Right atrium auricular region (tissue), 2 donors: ENCODE measurements at places on chromosomes 6 and 20. TPM values are rescaled to one million over a fixed set of nuclear protein-coding genes. Genes with fewer than 3 reads are reported as not detected.
A peak's percentile ranks its signal among the peaks of the same experiment; 100 is the strongest.

The SLC17A3 gene
- total RNA-seq: not detected

The TENT5A gene
- total RNA-seq: 21.1 TPM

The KIAA0408 gene
- 1.8 TPM for total RNA-seq

The ZSCAN23 gene
- total RNA-seq: 0.59 TPM

The CCM2L gene
- 8.1 TPM for total RNA-seq

The SAMD3 gene
- 0.67 TPM for total RNA-seq

The NKX2-4 gene
- total RNA-seq: not detected

The TCF19 gene
- 1.6 TPM for total RNA-seq

The CGA gene
- not detected for total RNA-seq

The C20orf144 gene
- total RNA-seq: not detected

The TNF gene
- total RNA-seq: not detected

The GSTA3 gene
- not detected for total RNA-seq

GRCh38 chr6:39092124-39092523 lies 22.9 kb downstream of the SAYSD1 start:
- no peak for DNase-seq
- H3K27ac ChIP-seq: no peak overlapping the region
- H3K4me1 ChIP-seq: no peaks in the 10 kb centered on the region

DNA sequence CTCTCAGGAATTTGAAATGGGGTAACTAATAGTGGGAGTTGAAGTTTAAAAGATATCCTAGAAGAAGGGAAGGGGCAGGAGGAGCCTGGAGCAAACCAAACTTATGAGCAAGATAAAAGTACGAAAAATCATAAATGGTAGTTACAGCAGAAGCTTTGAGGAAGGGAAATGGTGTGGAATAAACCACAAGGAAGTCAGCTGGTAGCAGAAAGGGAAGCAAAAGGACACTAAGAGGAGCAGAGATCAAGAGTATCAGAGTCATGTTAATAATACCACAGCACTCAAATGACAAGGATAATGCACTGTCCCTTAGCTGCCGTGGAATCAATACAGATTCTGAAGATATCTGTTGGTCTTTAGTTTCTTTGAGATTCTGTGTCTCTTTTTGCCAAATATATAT lies 44.9 kb upstream of the CCDC28A start:
- no peaks in the 10 kb centered on the region for H3K27me3 ChIP-seq
- no peak overlapping the region for H3K27ac ChIP-seq
- H3K4me3 ChIP-seq: no peak overlapping the region
- no peaks in the 10 kb centered on the region for H3K4me1 ChIP-seq
- no peak for DNase-seq
- H3K36me3 ChIP-seq: no peaks in the 10 kb centered on the region

DNA sequence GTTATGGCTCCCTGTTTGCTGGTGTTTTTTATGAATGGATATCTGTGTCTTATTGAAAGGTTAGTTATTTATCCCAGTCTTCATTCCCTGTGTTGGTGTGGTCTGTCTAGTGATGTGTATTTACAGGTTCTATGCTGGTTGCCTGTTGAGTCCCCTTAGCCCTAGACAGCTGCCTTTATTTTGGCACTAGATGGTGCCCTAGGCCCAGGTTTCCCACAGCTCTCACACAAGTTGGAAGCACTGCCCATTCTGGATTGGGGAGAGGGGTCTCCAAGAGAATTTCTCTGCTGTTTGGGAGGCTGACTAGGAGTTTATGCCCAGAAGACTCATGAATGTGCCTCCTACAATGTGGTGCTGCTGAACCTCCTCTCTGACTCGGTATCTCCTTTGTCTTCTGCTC lies 12.4 kb downstream of the GRM1 start:
- H3K4me3 ChIP-seq: no peak overlapping the region
- H3K4me1 ChIP-seq: no peaks in the 10 kb centered on the region
- DNase-seq: no peak
- H3K27me3 ChIP-seq: no peaks in the 10 kb centered on the region

- no peak for DNase-seq
- no peaks in the 10 kb centered on the region for H3K36me3 ChIP-seq
- no peaks in the 10 kb centered on the region for H3K4me1 ChIP-seq
- H3K27ac ChIP-seq: no peak overlapping the region
These were observed 49.7 kb downstream of the THEMIS start for GRCh38 chr6:127851197-127851596.

GRCh38 chr6:117267054-117267347 lies 1.6 kb downstream of the VGLL2 start:
- H3K4me1 ChIP-seq: peaks cover 34% of the 10 kb centered on the region
- H3K27ac ChIP-seq: no peak overlapping the region
- peaks cover 56% of the 10 kb centered on the region for H3K27me3 ChIP-seq

- peak; percentile 83 for DNase-seq
- no peaks in the 10 kb centered on the region for H3K36me3 ChIP-seq
- H3K27ac ChIP-seq: peak overlapping the region; percentile 82
These were observed 394 bp downstream of the AKAP12 start for GRCh38 chr6:151240036-151240685.

GRCh38 chr6:3797231-3798054 lies 45.9 kb upstream of the PXDC1 start:
- no peak overlapping the region for H3K27ac ChIP-seq
- no peaks in the 10 kb centered on the region for H3K27me3 ChIP-seq
- DNase-seq: no peak
- H3K36me3 ChIP-seq: no peaks in the 10 kb centered on the region

DNA sequence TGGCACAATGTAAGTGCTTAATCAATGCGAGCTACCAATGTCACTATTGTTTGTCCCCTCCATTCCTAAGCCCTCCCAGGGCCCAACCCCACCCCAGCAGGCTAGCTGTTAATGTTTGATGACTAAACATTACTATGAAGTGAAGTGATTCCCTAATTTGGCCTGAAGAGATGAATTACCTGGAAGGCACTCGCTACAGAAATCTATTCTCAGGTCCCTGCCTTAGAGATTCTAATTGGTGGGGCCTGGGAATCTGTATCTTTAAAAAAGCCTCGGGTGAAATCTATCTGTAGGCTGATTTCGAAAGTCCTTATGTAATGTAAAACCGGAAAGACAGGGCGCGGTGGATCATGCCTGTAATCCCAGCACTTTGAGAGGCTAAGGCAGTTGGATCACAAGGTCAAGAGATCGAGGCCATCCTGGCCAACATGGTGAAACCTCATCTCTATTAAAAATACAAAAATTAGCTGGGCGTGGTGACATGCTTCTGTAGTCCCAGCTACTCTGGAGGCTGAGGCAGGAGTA lies 16.9 kb upstream of the SNAI1 start:
- no peak for DNase-seq
- no peaks in the 10 kb centered on the region for H3K36me3 ChIP-seq
- H3K27ac ChIP-seq: no peak overlapping the region
- H3K4me1 ChIP-seq: no peaks in the 10 kb centered on the region
- H3K4me3 ChIP-seq: no peak overlapping the region
- H3K27me3 ChIP-seq: no peaks in the 10 kb centered on the region

GRCh38 chr20:14569641-14570040 lies 232.2 kb upstream of the FLRT3 start:
- DNase-seq: no peak
- no peak overlapping the region for H3K4me3 ChIP-seq
- no peaks in the 10 kb centered on the region for H3K27me3 ChIP-seq
- H3K36me3 ChIP-seq: no peaks in the 10 kb centered on the region

DNA sequence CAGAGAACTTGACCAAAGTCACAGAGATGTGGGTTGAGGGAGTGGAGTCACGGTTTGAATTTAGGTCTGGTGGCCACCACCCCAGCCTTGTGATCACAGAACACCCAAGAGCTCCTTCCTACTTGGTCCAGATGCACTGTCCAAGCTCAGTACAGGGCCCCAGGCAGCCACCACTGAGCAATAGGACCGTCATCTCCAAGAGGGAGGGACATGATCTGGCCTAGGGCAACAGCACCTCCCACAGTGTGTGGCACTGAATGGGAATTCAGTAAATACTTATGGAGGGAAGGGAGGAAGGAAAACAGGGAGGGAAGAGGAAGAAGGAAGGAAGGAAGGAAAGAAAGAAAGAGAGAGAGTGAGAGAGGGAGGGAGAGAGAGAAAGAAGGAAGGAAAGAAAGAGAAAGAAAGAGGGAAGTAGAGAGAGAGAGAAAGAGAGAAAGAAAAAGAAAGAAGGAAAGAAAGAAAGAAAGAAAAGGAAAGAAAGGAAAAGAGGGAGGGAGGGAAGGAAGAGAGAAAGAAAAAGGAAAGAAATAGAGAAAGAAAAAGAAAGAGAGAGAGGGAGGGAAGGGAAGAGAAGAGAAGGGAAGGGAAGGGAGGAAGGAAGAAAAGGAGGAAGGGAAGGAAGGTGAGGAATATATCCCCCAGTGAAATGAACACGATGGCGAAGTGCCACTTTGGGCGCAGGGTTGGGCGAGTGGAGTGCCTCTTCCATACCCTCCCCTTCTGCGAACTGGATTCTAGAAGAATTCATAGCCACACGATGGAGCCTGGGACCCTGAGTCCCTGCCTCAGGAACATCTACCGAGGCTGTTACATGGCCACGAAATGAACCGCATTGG lies 243.7 kb downstream of the TFAP2C start:
- no peak for DNase-seq
- no peaks in the 10 kb centered on the region for H3K27me3 ChIP-seq
- no peaks in the 10 kb centered on the region for H3K36me3 ChIP-seq
- H3K4me3 ChIP-seq: no peak overlapping the region

- no peak overlapping the region for H3K4me3 ChIP-seq
- H3K27me3 ChIP-seq: no peaks in the 10 kb centered on the region
- no peaks in the 10 kb centered on the region for H3K4me1 ChIP-seq
- DNase-seq: no peak
- no peaks in the 10 kb centered on the region for H3K36me3 ChIP-seq
These were observed 75.4 kb upstream of the EEF1E1 start for GRCh38 chr6:8177721-8178120.

DNA sequence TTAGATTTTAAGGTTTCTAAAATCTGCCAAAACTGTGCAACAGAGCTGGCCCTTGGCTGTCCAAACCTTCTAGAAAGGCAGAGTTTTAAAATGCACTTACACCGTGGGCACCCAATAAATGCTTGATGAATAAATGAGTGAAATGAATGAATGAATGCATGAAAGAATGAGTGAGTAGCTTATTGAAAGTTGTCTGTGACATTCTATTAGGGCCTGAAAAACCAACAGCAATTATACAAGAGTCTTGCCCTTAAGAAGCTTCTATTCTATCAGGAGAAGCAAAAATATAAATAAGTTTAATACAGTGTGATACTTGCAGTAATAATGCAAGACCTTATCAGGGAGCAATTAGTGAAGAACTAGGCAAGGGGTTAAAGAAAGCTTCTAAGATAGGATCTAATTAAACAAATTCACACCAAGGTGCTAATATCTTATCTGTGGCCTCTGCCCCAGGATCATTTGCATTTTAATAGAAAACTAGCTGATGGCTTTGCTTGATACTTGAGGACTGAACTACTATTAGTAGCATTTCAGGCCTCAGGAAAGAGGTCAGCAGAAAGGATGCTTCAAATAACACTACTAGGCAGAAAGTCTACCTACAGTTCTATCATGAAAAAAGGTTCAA lies 230.7 kb downstream of the GMPR start:
- no peaks in the 10 kb centered on the region for H3K4me1 ChIP-seq
- H3K4me3 ChIP-seq: no peak overlapping the region
- no peaks in the 10 kb centered on the region for H3K36me3 ChIP-seq
- H3K27me3 ChIP-seq: no peaks in the 10 kb centered on the region
- no peak for DNase-seq

- no peak overlapping the region for H3K27ac ChIP-seq
- no peak for DNase-seq
- no peaks in the 10 kb centered on the region for H3K27me3 ChIP-seq
- peaks cover 29% of the 10 kb centered on the region for H3K36me3 ChIP-seq
These were observed 129.5 kb downstream of the INSM1 start for GRCh38 chr20:20497242-20497978.

- DNase-seq: no peak
- no peaks in the 10 kb centered on the region for H3K4me1 ChIP-seq
- H3K27me3 ChIP-seq: peaks cover 4% of the 10 kb centered on the region
These were observed 4.2 kb upstream of the TTBK1 start for GRCh38 chr6:43239054-43239453.

GRCh38 chr6:158762787-158763433 lies 56.3 kb downstream of the EZR start:
- H3K27ac ChIP-seq: no peak overlapping the region
- peaks cover 37% of the 10 kb centered on the region for H3K36me3 ChIP-seq
- no peaks in the 10 kb centered on the region for H3K27me3 ChIP-seq
- H3K4me1 ChIP-seq: peaks cover 31% of the 10 kb centered on the region
- H3K4me3 ChIP-seq: no peak overlapping the region

DNA sequence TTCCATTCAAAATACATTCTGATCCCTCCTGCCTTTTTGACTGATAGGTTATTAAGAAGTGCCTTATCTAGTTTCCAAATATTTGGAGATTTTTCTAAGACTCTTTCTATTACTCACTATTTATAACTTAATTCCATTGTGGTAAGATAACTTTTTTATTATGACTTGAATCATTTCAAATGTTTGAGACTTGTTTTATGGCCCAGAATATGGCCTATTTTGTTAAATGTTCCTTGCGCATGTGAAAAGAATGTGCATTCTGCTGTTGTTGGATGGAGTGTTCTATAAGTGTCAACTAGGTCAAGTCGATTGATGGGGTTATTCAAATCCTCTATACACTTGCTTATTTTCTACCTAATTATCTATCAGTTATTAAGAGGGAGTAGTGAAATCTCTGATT lies 13.1 kb upstream of the TCP11 start:
- no peak overlapping the region for H3K27ac ChIP-seq
- H3K36me3 ChIP-seq: no peaks in the 10 kb centered on the region
- no peaks in the 10 kb centered on the region for H3K27me3 ChIP-seq
- DNase-seq: no peak

DNA sequence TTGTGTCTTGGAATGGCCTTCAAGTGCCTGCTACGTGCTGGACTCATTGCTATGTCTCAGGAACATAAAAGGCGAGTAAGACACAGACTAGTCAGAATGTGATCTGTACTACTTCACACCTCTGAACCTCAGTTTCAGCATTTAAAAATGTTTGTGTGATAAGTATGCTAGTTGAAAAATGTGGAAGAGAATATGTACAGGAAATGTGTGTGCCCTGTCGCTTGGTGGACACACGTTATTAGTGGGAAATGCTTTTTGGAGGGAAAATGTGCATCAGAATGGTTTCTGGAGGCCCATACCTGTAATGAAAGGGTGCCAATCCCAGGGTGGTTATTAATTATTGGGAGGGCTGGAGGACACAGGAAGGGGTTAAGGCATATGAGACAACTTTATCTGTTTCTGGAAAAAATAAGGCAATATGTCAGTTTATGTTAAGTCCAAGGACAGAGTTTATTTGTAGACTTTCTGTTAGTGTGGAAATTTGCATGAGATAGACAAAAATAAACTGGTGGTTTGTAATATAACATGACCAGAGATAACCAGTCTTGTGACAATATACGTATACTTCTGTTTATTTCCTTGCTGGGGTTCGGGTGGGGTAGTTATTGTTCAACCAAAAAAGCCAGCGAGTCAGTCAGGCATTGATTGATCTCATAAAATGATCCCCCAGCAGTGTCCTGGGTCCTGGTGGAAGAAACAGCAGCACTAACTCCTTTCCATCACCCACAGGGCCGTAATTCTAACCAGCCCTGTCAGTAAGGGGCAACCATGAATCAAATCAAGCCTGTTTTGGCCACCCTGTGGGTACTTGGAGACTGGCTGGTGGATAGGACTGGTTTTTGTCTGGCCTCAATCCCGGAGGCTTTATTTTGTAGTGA lies 117.9 kb downstream of the JARID2 start:
- no peaks in the 10 kb centered on the region for H3K36me3 ChIP-seq
- H3K27ac ChIP-seq: no peak overlapping the region
- no peak overlapping the region for H3K4me3 ChIP-seq
- DNase-seq: no peak
- no peaks in the 10 kb centered on the region for H3K4me1 ChIP-seq
